ENCODE measurements at places on chromosomes 2 and 18. TPM values are rescaled to one million over a fixed set of nuclear protein-coding genes. Genes with fewer than 3 reads are reported as not detected.

NTSR2 gene
- polyA plus RNA-seq, result 1.7 TPM

BOLL gene
- 1.8 TPM for polyA plus RNA-seq

ZNF804A gene
- 10.8 TPM for polyA plus RNA-seq

ACVR1C gene
- 2.6 TPM for polyA plus RNA-seq

SANBR gene
- polyA plus RNA-seq, result 12.2 TPM

GNLY gene
- polyA plus RNA-seq, result not detected

MC4R gene
- polyA plus RNA-seq, result not detected

RGPD3 gene
- polyA plus RNA-seq, result not detected

IL18R1 gene
- not detected for polyA plus RNA-seq

PPP1R1C gene
- polyA plus RNA-seq, result 2.3 TPM

AKAIN1 gene
- 444 TPM for polyA plus RNA-seq

Measured in Purkinje cell (primary cell).